Activated naive CD4-positive, alpha-beta T cell (primary cell): ENCODE measurements at places on chromosomes 11 and 22.

DNA sequence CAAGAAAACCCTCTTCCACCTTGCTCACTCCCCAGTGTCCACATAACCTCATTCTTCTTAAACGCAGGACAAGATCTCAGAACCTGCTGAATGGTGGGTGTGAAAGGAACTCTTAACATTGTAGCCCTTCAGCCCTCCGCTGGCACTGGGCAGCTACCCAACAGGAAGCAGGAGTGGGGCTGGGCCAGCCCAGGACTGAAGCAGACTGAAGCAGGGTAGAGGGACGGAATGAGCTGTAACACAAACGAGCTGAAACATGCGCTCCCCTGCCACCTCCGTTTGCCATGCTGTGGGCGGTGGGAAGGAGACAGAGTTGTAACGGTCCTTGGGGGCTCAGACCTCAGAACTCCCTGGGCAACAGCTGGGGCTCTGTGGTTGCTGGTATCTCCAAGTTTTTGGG, 23.6 kb downstream of the NPAT start:
- no peak for DNase-seq

GRCh38 chr11:75100314-75100713, 3.6 kb upstream of the OR2AT4 start:
- no peak for DNase-seq

DNA sequence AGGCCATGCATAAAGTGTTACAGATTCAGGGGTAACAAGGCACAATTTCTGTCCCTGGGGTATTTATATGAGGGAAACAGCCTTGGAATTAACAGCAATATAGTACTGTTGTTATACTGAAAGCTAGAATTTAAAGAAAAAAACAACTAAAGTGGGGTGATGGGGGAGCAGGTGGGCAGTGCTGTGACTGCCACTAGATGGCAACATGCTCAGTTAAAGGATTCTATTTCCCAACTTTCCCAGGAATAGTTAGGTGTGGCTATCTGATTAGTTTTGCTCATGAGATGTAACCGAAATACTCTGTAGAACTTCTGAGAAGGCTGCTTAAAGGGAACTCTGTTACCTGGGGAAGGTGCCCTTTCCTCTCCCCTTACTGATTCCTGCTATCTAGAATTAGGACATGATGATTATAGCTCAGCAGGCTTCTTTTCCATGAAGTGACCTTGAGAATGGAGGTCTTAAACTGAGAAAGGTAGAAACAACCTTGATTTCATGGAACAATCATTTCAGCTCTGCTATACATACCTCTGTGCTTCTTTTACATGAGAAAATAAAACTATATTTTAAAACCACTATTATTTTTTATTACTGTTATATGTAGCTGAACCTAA, 102.6 kb downstream of the RELT start:
- DNase-seq, result no peak

DNA sequence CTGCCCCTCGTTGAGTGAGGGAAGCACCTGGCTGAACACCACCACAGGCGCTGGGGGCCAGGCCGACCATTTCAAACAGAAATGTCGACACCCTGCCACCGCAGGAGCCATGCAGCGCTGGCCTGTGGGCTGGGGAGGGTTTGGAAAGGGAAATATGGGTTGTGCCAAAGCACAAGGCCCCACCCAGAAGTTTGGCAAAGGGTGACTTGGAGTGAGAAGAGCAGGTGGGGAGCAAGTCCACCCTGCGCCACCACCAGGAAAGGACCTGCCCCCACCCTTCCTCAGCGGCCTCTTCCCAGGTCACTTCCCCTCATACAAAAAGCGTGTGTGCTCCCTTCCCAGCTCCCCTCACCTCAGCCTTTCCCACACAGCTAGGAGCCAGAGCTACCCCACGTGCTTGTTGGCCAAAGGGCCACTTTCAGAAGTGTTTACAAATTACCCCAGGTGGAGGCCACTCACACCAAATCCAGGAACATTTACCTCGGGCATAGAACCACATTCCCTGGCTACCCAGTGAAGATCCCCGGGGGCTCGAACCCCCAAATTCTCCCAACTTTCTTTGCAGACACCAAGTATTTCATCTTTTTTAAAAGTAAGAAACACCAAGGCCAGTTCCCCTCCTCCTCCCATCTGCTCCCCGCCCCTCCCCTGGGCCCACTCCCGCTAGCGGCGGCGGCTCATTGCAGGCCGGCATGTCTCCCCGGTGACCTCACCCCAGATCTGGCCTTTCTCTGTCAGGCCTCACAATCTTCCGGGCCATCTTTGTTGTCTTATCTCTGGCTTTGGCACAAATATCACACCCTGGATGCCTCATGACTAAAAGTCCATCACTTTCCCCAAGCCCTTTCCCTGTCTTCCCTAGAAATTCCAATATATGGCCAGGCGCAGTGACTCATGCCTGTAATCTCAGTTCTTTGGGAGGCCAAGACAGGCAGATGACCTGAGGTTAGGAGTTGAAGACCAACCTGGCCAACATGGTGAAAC, 20.5 kb upstream of the SCGB1A1 start:
- no peak for DNase-seq

GRCh38 chr22:17767233-17768065, 6.8 kb downstream of the BID start:
- DNase-seq, result no peak

- peak; percentile 10 for DNase-seq
Measured at GRCh38 chr22:45096256-45096907, 67.3 kb upstream of the NUP50 start.

DNA sequence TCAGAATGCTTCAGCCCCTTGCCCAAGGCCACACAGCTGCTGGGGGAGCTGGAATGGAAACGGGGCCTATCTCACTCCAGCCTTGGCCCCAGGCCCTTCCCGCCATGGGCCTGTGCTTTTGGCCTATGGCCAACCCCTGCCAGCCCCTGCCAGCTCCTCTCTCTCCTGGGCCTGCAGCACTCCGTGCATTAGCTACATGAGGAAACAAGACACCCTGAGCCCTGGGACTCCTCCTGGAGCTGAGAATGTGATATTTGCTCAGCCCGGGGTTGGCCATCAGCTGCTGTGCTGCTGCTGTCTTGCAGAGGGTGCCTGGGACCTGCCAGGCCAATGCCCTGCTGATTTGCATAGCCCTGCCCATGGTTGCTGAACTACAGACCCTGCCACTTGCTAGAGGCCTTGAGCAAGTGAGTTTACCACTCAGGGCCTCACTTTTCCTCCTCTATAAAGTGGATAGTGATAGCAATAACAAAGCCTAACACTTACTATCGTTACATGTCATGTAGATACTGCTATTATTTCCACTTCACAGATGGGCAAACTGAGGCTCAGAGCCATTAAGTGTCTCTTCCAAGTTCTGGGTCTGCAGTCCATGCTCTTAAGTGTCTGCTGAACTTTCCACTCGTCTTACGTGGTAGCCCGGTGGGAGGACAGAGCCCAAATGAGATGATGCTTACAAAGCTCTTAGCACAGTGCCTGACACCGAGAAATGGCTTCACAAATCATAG, 99.6 kb downstream of the KIAA1671 start:
- no peak for DNase-seq

GRCh38 chr11:80937842-80938241, 1497.0 kb upstream of the TENM4 start:
- no peak for DNase-seq

DNA sequence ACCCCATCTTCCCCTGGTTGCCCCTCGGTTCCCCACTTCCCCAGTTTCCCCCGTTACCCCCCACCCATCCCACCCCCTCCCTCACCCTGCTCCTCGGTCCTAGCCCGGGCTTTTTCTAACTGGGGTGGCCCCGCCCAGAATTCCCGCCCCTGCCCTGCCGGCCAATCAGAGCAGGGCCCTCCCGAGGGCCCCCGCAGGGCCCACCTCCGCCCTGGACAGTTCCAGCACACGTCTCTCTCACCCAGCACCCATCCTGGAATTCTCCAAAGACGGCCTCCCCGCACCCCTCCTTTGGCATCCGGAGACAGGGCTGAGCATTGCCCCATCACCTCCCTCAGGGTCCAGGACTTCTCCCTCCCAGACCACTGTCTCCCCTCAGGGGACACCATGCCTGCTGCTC, at the start of gene H19:
Gene H19 (minus strand): TSS at position 88 of the 400 bp plus-strand sequence.
- DNase-seq, result no peak

DNA sequence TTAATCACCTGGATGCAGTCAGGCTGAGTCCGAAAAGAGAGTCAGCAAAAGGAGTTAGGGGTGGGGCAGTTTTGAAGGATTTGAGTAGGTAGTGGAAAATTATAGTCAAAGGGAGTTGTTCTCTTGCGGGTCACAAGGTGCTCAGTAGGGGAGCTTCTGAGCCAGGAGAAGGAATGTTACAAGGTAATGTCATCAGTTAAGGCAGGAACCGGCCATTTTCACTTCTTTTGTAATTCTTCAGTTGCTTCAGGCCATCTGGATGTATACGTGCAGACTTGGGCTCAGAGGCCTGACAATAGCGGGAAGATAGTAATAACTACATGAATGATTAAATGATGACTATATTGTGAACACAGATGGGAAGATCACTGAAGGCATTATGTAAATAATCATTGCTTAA, 6.2 kb downstream of the SC5D start:
- no peak for DNase-seq

- no peak for DNase-seq
Measured at GRCh38 chr11:33001281-33001680, 14.4 kb upstream of the DEPDC7 start.

DNA sequence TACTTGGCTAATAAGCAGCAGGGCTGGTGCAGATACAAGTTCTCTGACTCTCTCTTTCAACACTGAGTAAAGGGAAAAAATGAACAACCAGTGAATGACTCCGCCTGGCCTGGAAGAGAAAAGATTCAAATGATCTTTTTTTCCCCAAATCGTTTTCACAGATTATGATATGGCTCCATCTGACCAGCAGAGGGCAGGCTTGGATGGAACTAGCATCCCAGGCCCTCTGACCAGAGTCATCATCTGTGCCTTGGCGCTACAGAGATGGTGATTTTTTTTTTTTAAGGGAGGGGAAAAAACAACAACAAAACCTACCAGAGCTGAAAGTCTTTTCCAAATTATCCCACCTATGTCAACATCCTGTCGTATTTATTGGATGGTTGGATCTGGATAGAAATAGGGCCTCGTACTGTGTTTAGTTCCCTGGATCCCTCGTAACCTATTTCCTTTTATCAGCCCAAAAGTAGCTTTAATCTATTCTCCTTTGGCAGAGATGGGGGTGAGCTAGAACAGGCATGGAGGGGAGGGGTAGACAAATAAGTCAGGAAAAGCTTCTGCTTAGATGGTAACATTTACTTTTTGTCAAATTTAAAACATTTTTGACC, 69.7 kb downstream of the PRSS23 start:
- DNase-seq, result peak; percentile 5

DNA sequence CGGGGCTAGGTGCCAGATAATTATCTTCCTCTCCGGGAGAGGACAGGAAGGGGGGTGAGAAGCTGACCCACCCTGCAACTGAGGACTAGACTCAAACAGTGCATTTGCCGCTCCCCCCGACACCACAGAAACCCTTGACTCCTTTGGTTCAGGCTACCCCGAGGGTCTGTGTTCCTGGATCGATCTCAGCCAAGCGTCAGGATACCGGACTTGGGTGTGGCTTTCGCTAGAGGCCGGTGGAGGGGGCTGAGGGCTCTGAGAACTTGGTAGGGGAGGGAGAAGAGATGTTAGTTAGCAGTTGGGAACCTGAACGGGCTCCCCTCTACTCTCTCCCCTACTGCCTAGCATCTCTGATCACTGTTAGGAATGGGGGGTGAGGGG, 840 bp downstream of the SEZ6L start:
- DNase-seq, result no peak

GRCh38 chr11:92329646-92330045, 105.0 kb downstream of the FAT3 start:
- no peak for DNase-seq

- DNase-seq, result no peak
Measured at GRCh38 chr11:131365329-131365930, 5.0 kb upstream of the NTM start.

GRCh38 chr22:27820896-27821866, 19.6 kb upstream of the MN1 start:
- no peak for DNase-seq

DNA sequence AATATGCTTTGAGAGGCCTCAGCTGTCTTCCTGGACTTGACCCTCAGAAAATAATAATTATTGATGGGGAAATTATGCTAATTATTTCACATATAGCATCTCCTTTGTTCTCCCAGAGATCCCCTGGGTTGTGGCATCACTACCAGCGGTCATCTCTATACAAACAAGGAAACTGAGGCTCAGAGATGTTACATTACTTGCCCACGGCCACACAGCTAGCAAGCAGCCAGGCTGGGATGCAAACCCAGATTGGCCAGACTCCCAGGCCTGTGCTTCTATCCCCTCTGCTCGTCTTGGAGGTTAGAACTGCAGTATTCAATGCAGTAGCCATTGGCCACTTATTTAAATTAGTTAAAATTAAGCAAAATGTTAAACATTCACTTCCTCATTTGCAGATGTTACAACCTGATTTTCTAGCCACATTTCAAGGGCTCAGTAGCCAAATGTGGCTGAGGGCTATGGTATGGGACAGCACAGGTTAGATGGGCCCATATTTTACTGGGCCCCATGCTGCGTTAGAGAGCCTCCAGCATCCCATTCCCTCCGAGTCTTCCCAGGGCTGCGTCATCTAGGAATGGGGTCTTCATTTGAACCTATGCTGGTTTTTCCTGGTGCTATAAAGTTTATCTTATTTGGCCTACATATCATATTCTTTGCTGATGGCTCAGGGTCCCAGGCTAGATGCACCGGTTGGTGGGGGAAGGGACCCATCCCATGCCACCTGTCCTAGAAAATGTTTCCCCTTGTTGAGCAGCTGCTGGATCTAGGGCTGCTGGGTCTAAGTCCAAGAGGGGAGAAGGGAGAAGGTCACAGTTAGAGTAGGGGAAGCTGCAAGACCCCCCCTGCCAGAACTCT, 2.2 kb downstream of the SLC35C1 start:
- no peak for DNase-seq

GRCh38 chr22:49203091-49203858, 624.4 kb downstream of the BRD1 start:
- DNase-seq, result no peak

DNA sequence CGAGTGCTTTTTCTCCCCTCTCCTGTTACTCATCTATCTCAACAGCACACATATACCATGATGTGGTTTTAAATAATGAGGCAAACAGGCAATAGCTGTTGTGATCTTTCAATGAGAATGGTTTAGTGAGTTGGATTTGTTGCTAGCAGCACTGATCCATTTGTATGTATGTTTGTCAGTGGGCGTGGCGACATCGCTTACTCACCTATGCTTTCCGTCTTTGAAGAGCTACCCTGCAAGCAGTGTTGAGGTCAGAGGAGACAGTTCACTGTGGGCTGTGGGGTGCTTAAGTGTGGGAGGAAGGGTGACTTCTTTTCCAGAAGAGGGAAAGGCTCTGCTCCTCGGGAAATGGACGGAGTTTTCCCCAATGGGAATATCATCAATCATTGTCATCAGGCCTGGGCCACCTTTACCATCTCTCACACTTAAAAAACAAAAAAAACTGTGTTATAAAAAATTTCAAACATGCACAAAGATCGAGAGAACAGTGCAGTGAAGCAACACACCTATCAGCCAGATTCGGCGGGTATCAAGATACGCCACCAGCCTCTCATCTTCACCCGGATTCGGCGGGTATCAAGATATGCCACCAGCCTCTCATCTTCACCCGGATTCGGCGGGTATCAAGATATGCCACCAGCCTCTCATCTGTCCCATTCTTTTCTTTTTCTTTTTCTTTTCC, 83.8 kb downstream of the TBC1D22A start:
- peak; percentile 14 for DNase-seq

GRCh38 chr22:21690401-21690801, 24.6 kb downstream of the PPIL2 start:
- DNase-seq, result no peak

- DNase-seq, result no peak
Measured at GRCh38 chr11:64868904-64869570, 9.4 kb downstream of the EHD1 start.
